ENCODE measurements at places on chromosomes 1 and 21.

DNA sequence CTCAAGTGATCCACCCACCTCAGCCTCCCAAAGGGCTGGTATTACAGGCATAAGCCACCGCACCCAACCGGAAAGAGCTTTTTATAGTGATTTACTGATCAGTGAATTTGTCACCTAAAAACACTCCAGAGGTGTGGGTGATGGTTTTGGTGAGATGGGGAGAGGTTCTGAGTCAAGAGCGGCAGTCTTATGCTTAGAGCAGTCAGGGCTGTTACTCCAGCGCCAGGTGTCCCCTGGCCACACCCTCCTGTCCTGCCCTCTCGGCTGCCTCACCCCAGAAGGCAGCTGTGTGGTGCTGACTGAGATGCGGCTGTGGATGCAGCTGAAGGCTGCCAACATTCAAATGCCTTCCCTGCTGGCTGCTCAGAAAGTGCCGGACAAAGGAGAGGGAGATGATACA lies 94.5 kb upstream of the LPGAT1 start:
- no peak for DNase-seq

- no peak for DNase-seq
Measured at GRCh38 chr1:200959411-200959921, 64.0 kb downstream of the KIF21B start.

- DNase-seq: no peak
Measured at GRCh38 chr1:202689082-202689481, 21.2 kb downstream of the SYT2 start.

GRCh38 chr1:43312212-43312623 lies 11.4 kb downstream of the TIE1 start:
- no peak for DNase-seq

GRCh38 chr21:15437883-15438282 lies 291.9 kb upstream of the USP25 start:
- DNase-seq: no peak

GRCh38 chr1:212302745-212303383 lies 17.7 kb downstream of the PPP2R5A start:
- no peak for DNase-seq

DNA sequence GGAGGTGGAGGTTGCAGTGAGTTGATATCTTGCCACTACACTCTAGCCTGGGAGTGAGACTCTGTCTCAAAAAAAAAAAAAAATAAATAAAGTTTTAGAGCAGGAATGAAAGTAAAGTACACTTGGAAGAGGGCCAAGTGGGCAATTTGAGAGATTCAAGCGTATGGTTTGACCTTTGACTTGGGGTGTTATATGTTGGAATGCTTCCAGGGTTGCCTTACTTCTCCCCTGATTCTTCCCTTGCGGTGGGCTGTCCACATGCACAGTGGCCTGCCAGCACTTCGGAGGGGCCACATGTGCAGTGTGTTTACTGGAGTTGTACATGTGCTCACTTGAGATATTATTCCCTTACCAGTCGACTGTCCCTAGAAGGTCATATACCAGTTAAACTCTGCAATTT lies 295.5 kb upstream of the PROX1 start:
- DNase-seq: no peak

GRCh38 chr1:24317081-24317480 lies 2.1 kb upstream of the GRHL3 start:
- no peak for DNase-seq

GRCh38 chr21:35414507-35415139 lies 365.5 kb upstream of the RUNX1 start:
- DNase-seq: no peak

DNA sequence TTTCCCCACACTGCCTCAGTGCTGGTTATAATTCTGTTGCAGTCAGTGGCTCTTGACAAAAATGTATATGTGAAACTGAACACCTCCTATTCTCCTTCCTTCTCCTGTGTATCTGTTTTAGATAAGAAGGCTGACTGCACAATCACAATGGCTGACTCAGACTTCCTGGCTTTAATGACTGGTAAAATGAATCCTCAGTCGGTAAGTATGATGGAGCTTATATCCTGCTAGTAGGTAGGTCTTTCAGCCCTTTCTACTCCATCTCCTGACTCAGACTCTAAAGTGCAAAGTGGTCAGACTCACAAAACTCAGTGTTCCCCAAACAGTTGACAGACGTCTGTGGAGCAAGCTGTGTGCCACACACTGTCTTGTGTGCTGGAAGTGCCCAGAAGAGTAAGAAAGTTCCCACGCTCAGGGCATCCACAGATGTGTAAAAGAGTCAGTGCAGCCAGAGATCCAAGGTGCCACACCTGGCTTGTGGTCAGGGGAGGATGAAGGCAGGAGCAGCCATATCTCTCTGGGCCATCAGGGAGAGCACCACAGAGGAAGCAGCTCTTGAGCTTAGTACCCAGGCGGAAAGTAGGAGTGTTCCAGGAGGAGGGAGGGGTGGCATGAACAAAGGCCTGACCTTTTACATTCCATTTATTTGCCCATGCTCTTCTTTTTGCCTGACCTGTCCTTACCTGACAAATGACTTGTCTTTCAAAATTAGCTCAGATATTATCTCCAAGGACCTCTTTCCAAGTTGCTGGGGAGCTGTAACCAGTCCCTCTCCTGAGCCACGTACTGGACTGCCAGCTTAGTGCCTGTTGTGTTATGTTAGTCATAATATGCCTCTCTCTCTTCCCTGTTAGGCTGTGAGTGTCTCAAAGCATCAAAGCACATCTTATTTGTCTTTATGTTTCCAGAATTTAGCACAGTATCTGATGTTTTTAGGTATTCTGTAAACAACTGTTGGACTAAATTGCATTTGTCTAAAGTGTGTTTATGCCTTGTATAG lies 14.0 kb upstream of the PODN start:
- no peak for DNase-seq

DNA sequence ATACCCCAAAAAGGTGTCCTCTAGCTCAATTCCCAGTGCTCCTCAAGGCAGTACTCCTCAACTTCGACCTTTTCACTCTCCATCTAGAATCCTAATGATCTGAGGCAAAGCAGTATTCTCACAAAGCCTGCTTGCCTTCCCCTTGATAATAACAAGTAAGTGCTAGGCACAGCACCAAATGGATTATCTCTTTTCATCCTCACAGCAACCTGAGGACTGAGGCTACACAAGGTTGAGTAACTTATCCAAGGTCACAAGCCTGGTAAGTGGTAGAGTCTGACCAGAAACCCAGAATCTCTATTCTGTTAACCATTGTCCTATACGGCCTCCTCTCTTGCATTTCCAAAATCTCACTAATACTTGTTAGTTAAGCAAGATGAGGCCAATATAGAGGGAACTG lies 5.1 kb downstream of the SYDE2 start:
- no peak for DNase-seq

DNA sequence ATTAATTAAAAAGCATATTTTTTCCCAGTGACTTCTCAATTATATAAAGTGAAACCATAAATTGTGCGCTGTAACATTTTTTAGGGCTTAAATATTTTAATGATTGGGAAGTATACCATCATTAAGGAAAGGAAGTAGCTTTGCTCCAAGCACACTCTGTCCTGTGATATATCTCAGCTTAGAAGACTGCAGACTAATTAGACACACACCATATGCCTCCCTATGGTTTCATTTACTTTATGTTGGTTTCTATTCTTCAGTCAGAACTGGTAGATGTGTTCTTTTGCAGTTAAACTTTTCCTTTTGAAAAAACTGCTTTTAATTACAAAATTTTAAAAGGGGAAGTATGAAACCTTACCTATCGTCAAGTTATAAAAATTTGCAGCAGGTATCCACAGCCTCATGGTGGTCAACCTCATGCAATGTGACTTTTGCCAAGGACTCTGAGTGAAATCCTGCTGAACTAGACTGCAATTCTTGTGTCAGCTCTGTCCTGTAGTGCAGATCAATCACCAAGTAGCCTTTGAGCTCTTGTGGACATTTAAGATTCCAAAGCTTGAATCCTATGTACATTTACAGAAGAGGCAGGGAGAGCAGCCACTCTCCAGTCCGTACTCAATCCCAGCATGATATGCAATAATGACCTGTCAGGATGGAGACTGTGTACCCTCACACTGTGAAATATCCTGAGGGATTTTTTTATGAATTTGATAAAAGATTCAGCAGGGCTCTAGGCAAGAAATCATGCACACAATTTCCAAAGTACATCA lies 149.1 kb downstream of the AMY1C start:
- no peak for DNase-seq

DNA sequence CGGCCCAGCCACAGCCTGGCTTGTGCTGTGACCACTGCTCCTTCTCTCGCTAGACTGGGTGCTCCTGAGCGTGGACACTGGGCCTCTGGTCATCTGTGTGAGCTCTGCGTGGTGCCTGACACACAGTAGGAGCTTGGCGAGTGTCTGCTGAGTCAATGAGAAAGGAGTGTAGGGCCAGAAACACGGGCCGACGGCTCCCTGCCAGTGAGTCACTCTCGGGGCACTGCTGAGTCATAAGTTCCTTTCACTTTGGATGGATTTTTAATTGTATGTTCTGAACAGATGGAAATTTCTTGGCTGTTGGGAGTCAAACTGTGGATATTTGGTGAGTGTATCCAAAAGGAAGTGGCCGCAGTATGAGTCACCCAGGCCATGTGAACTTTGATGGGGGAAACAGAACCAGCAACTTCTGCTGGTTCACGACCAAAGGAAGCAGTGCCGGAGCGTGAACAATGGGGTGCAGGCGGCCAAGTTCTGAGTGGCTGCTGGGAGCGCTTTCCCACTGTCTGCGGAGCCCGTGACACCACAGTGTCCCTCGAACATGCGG lies 41.0 kb upstream of the COL18A1 start:
- DNase-seq: no peak

DNA sequence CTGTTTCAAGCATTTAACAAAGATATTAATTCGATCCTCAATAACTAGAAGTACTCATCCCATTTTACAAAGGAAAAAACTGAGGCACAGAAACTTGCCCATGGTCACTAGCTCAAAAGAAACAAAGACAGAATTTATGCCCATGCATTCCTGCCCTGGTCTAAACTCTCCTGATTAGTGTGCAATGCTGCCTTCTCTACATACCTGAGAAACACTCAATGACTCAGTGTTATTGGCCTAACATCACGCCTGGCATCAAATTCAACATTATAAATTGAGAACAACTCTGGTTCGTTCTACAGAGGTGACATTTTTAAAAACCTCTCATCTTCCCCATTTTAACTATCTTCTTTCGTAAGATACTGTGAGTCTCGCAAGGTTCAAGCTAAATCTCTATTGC lies 5.2 kb downstream of the APP start:
- DNase-seq: no peak

DNA sequence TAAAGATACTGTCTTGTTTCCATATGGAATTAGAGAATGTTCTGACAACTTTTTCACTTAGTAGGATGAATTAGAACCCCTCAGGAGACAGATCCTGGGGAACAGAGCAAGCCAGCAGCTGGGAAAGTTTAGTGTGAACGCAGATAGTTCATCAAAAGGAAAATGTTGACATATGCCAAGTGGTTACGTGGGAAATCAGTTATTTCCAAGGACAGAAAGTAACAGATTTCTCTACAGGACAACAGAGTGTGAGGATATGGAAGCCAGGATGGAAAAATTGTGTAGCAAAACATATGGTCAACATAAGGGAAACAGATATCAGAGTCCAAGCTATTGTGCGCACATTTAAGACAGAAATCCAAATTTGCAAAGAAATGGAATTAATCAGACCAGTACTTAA lies 419.5 kb downstream of the LRRIQ3 start:
- DNase-seq: no peak

DNA sequence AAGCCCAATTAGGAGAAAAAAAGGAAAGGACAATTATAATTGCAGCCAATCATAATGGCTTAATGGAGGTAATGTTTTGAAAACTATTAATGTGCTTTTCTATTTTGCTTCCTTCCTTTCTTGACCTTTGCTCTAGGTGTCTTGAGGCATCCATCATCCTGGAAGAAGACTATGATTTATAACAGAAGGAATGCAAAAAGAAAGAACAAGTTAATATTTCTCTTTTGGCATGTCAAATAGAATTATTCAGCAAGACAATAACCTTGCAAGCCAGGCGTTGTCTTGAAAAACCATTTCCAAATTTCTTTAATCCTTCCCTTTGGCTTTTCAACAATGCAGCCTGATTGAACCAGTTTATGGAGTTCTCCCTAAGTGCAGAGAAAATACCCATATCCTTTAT lies 107.7 kb upstream of the USP24 start:
- no peak for DNase-seq

GRCh38 chr1:201513498-201514243 lies 6.7 kb upstream of the CSRP1 start:
- DNase-seq: no peak

DNA sequence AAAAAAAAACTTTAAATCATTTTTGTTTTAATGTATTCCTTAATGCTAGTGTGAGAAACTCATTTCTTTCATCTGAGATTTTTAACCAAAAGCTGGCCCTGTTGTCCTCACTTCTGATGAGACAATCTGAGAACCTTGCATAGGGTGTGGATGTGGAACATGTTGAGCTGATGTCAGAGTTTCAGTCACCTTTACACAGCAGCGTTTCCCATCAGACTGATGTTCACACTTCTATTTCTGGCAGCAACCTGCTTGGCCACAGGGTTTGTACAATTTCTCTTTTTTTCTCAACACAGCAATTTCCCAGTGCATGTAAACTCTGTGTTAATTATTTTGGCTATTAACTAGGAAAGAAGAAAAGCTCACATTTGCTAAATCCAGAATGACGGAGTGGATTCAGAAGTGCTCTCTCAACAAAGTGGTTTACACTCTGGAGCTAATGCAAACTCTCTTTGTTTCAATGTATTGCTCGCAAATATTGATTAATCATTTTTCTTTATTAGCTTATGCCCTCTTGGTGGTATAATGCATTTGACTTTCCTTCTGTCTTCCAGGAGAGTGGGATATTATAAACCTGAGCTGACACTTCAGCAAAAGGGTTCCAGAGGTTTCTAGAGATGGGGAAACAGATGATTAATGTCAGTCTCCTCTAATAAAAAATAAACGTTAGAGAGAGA lies 70.5 kb upstream of the HSPA13 start:
- DNase-seq: no peak

GRCh38 chr1:47849005-47849521 lies 148.1 kb downstream of the TRABD2B start:
- no peak for DNase-seq

DNA sequence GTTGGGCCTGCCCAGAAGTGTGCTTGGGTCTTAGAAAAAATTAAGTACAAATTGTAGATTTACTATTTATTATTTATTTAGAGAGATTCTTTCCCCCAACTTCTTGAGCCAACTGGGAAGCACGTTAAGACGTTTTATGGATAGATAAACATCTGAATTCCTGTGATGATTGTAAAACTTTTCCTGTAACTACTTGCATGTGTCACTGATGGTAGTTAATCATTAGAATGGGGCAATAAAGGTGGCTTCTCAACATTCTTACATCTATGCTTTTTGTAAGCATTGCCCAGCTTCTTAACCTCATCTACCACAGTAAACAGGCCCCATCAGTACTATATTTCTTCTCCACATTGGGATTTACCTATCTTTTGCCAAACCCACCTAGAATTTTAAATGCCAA lies 559.8 kb downstream of the LMO4 start:
- DNase-seq: no peak
